ENCODE measurements at places on chromosomes 1 and 21. TPM values are rescaled to one million over a fixed set of nuclear protein-coding genes. Genes with fewer than 3 reads are reported as not detected.

Gene CACNA1S
- not detected for total RNA-seq

Gene OR14K1
- total RNA-seq = not detected

DNA sequence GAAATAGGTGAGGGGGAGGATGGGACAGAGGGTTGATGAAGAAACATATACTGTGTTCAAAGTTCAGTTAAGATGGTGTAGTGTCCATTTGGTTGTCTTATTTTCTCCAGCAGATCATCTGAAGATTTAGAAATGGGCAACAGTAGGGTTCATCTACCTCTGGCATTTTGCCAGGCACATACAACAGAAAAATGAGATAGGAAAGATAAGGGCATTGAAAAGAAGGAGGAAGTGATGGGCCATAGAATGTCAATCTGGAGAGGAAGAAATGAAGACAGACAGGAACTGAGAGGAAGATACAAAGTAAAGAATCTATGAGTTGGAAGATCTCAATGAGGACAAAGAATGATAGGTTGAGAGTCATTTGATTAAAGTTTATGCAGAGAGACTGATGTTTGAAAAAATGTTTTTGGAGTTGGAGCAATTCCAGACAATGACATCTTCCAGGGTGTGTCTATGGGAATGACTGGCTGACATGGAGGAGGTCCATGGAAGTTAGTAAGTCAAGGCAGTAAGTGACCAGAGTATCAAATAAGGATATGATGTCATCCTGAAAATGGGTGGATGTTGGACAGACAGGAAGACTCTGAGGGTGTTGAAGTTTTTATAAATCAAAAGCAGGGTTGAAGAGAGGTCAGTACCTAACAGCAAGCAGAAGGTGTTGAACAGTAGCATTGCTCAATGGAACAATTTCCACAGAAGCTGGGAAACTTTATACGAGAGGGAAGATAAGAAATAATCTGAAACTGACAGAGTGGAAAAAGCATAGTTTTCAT, 18.7 kb upstream of the CD55 start:
- no peak for DNase-seq

GRCh38 chr1:155128755-155129473, 1.2 kb downstream of the EFNA1 start:
- no peak for DNase-seq

- no peak for DNase-seq
These were observed 14.7 kb downstream of the HSF2BP start for GRCh38 chr21:43644609-43645008.

GRCh38 chr1:215590779-215591491, 23.8 kb downstream of the KCTD3 start:
- no peak for DNase-seq

- DNase-seq = no peak
These were observed 20.0 kb downstream of the ADAMTS5 start for GRCh38 chr21:26946744-26947446.
